ENCODE measurements at places on chromosomes 7 and 10.

GRCh38 chr10:44771233-44771995, 139.7 kb upstream of the TMEM72 start:
- DNase-seq = no peak

GRCh38 chr7:78924581-78924980, 528.9 kb downstream of the MAGI2 start:
- DNase-seq = no peak

DNA sequence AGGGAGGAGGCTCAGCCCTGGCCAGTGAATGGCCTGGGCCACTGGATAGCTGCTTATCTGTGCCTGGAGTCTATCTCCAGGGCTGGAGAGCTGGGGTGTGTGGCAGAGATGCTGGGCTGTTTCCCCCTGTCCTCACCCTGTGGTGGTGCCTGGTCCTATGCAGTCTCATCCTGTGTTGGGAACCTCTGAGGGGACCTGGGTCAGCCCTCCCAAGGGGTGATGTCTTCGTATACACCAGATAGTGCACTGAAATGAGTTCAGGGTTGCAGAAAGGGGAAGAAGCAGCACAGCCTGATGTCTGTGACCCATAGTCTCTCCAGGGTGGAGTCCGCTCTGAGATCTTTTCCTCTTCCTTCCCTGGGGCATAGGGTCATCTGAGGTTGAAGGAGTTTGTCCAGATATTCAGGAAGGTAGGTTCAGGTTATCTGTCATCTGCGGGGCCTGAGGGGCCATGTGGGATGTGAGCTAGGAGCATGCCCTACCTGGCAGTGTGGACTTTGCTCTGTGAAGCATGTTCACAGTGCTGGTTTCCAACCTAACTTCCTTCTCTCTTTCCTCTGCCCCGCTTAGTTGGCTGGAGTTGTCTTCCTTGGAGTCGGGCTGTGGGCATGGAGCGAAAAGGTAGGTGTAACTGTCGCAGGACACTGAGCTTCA, 33.4 kb upstream of the SH2D4B start:
- DNase-seq = no peak

- no peak for DNase-seq
Measured at GRCh38 chr7:84200859-84201258, 6.3 kb upstream of the SEMA3A start.

GRCh38 chr10:32005050-32005449, 51.2 kb downstream of the KIF5B start:
- peak; percentile 12 for DNase-seq

GRCh38 chr7:101536232-101536631, 92.9 kb downstream of the MYL10 start:
- no peak for DNase-seq

- DNase-seq = peak; percentile 12
Measured at GRCh38 chr10:100327007-100327717, 2.9 kb downstream of the PKD2L1 start.
